ENCODE measurements at places on chromosomes 1 and 21.

DNA sequence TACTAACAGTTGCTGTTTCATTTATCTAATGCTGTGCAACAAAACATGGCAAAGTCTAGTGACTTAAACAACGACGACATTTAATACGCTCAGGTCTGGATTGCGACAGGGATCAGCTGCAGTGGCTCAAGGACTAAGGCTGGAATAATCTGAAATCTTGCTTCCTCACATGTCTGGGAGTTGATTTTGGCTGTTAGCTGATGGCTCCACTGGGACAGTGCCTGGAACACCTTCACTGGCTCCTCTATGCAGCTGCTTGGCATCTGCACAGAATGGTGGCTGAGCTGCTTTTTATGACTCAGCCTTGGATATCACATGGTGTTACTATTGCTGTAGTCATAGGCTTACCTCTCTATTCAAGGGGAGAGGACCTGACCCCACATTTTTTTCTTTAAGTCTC, 24.0 kb upstream of the BTG3 start:
- DNase-seq: no peak

- no peak for DNase-seq
Measured at GRCh38 chr1:1442069-1442770, 6.7 kb downstream of the VWA1 start.

DNA sequence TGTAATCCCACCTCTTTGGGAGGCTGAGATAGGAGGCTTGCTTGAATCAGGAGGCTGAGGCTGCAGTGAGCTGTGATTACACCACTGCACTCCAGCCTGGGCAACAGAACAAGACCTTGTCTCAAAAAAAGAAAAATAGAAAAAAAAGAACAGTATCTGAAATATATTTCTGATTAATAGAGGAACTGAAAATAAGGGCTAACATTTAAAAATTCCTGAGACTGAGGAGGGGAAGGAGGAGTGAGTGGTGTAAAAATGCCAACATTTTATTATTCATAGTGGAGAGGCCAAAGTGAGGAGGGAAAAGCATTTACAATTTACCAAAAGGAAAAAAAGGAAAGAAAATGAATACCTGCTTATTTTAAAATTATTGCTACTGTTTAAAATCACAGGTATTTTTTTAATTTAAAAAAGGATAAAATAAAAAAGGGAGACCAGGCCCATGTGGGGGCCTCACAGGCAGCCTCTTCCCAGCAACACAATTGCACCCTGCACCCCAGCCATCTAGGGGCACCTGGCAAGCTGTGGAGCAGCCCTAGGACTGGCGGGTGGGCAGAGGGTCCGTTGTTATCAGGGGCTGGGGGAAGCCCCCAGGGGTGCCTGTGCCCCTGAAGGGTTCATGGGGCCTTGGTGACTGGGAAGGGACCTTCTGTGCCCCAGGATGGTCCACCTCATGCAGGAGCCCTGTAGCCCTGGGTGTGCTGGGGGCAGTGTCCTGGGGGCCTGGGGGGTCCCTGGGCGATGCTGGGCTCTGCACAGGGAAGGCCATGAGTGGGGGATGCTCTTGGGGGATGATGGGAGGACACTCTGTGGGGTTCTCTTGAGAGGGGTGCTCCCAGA, 34.8 kb upstream of the ADARB1 start:
- DNase-seq: no peak

DNA sequence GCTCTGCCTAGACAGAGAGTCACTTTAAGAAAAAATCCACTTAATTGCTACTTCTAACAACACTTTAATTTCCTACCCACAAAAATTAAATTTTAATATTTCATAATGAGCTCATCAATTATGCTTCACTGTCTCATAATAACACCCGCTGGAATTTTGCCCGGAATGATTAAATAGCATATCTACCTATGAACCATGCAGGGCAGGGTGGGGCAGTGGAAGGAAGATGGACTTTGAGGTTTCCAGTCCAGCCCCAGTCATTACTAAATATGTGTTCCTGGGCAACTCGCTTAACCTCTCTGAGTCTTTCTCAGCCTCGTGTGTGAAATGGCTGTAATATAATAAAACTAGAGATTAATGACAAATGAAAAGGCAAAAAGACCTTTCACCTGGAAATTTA, 32.8 kb upstream of the SLC45A1 start:
- no peak for DNase-seq

DNA sequence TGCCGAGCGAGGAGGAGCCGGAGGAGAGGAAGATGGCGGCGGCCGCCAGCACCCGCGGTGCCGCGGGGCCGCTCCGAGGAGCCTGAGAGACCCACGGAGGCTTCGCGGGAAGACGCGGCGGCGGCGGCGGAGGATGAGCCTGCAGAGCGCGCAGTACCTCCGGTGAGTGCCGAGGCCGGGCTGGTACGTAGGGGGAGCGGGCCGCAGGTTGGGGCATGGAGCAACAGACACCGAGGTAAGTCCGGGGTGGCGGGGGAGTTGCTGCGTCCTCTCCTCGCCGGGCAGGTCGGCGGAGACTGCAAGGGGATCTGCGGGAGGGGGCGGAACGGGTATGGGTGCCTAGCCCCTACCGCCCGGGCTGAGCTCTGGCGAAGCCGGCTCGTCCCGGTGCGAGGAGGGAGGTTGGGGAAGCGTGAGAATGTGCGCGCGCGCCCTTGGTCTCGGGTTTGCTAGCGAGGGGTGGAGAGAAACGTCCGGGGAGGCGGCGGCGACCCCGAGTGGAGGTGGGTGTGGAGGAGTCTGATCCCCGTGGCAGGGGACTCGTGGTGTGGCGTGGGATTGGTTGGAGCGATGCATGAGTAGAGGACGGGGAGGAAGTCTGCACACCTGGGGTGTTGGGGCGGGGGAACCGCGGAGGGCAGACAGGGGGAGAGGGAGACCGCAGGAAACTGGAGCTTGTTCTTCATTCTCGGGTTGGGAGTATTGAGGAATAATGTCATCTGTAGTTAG, at the start of gene SMG7:
Gene SMG7, plus strand, starts transcription at position 12 of the 729 bp plus-strand sequence. Its CDS starts 122 bp downstream, at position 134.
- DNase-seq: peak; percentile 49

DNA sequence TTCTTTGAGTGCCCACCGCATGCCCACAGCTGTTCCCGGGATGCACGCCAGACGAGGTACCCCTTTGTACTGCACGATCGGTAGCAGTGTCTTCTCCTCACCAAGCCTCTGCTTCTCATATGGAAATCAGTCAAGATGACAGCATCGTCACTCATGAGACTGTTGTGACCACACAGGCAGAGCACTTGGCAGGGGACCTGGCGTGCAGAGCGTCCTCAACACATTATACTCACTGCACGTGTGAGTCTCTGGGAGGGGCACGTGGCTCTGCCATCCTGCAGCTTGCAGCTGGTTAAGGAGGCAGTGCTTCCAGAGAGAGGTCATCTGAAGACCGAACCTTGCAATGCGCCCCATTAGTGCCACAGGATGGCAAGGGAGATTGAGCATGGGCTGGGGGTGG, 266.8 kb downstream of the NPHP4 start:
- no peak for DNase-seq

DNA sequence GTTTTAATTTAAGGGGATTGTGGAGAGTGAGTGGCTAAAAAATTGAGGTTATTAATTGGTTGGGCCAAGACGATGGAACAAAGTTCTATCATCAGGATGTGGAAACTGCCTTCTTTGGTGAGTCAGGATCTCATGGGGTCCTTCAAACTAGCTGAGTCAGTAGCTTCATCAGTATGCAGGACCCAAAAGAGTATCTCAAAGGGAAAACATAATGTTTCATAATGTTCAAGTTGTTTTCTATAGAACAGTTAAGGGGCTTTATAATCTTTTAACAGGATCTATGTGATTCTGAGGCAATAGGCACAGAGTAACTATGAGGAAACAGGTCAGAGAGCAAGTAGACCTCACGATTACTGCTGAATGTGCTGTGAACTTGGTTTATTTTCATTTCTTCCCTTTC, 3.2 kb upstream of the OLFML2B start:
- DNase-seq: no peak

- no peak for DNase-seq
Measured at GRCh38 chr1:156075775-156076204, 6.5 kb downstream of the MEX3A start.

DNA sequence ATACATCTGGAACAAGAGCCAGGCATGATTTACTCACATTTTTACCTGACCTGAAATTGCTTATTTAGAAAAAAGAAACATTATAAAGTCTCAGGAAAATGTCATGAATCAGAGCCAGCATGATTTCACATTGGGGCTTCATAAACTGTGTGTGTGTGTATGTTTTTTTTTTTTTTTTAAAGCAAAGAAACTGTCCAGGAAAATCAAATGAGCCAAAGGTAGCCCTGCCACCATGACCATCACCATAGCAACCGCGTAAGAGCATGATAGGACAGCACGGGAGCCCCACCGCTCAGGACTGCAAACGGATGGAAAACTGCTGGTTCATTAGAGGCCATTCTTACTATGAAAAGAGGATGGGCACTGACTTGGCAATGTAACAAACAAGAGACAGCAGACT, 139.2 kb downstream of the NTMT2 start:
- no peak for DNase-seq

DNA sequence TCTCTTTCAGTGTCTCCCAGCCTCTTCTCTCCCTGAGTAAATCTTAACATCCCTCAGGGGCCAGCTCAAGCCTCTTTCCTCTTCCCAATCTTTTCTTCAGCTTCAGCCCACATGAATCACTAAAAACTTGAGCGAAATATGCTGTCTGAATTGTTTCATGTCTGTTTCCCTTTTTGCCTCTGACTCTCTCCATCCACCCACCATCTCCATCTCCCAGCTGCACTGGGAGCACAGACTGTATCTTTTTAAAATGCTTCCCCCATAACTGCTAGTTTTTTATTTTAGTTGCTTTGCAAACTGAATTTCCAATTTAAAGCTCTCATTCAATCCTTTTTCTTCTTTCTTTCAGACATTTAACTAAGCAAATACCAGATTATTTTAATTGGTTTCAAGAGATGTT, 3.0 kb upstream of the AHCTF1 start:
- DNase-seq: no peak
